NCI-H774 (cell line): ENCODE measurements at places on chromosomes 1 and 21.

DNA sequence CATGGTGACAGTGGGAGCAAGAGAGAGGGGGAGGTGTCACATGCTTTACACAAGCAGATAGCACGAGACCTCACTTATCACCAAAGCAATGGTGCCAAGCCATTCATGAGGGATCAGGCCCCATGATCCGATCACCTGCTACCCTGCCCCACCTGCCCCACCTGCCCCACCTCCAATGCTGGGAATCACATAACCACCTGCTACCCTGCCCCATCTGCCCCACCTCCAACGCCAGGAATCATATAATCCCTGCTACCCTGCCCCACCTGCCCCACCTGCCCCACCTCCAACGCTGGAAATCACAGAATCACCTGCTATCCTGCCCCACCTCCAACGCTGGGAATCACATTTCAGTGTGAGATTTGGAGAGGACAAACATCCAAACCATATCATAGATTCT lies 10.6 kb upstream of the AIRE start:
- no peak for DNase-seq

- no peak for DNase-seq
Measured at GRCh38 chr1:24727501-24728216, 17.6 kb upstream of the CLIC4 start.

GRCh38 chr1:178190881-178191280 lies 97.0 kb downstream of the RASAL2 start:
- no peak for DNase-seq

- no peak for DNase-seq
Measured at GRCh38 chr1:230220478-230220877, 153.4 kb downstream of the GALNT2 start.

- peak; percentile 53 for DNase-seq
Measured at GRCh38 chr1:104132382-104132973, 382.8 kb downstream of the AMY1C start.

DNA sequence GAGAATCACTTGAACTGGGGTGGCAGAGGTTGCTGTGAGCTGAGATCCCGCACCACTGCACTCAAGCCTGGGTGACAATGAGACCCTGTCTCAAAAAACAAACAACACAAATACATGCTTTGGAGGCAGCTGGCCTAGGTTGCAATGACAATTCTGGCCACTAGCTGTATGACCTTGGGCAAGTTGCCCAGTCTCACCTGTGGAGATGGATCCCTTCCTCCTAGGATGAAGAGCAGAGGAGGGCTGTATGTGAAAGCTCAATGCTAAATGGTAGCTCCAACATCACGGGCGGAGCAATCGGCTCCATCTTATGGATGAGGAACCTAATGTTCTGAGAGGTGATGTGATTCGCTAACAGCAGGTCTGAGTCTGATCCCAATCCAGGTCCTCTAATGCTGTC lies 20.6 kb downstream of the ADORA1 start:
- no peak for DNase-seq
